Erythroblast (primary cell): ENCODE measurements at places on chromosomes 12 and 14.

DNA sequence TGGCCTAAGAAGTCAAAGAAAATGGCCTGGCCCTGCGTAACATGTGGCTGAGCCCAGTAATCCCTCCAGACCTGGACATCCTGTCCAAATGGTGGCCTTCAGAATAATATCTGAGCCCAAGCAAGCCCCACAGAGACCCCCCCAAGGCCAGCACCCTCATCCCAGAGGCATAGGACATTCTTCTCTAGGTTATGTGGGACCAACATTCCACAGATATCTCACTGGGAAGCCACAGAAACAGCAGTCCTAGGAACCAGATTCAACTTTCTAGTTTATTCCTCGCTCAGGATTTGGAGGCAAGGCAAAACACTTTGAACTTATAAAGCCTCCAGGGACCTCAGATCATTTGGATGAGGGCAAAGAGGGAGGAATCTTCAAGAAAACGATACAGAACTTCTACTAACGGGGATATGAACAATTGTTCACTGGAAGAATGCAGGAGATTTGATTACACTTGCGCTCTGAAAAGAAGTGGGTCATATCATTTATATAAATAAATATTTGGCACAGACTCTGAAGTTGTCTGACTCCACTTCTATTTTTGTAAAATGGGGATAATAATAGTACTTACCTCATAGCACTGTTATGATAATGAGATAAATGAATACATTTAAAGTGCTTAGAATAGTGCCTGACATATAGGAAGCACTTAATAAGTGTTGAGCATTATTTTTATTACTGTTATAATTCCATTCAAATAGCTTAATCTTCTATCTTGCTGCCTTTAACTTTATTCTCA lies 171.5 kb downstream of the NUAK1 start:
- DNase-seq, result no peak

GRCh38 chr12:39610436-39611025 lies 9.1 kb downstream of the ABCD2 start:
- no peak for DNase-seq

DNA sequence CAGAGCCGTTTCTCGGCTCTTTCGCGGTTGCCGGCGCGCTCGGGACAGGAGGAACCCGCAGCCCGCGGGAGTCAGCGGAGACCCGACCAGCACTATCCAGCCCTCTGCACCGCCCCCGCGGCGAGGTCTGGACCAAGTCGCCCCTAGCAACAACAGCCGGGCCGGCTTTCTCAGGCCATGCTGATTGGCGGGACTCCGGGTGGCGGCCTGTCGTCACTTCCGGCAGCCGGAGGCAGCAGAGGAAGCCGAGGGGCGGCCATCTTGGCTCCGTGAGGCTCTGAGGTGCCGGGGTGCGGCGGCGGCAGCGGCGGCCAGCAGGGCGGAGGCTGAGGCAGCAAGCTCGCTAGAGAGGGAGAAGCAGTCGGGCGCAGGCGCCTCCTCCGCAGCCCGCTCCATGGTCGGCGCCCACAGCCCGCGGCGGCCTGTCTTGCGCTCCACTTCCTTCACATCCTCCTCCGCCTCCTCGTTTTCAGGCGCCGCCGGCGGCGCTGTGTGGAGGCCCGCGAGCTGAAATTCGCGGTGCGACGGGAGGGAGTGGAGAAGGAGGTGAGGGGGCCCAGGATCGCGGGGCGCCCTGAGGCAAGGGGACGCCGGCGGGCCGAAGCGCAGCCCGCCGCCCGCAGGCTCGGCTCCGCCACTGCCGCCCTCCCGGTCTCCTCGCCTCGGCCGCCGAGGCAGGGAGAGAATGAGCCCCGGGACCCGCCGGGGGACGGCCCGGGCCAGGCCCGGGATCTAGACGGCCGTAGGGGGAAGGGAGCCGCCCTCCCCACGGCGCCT lies at the start of gene MARK3:
Gene MARK3 (plus strand): TSS at position 264 of the 777 bp plus-strand sequence. CDS start 615 bp downstream, outside the sequence.
- peak; percentile 99 for DNase-seq

GRCh38 chr12:121860257-121860656 lies 1.6 kb upstream of the HPD start:
- peak; percentile 58 for DNase-seq

DNA sequence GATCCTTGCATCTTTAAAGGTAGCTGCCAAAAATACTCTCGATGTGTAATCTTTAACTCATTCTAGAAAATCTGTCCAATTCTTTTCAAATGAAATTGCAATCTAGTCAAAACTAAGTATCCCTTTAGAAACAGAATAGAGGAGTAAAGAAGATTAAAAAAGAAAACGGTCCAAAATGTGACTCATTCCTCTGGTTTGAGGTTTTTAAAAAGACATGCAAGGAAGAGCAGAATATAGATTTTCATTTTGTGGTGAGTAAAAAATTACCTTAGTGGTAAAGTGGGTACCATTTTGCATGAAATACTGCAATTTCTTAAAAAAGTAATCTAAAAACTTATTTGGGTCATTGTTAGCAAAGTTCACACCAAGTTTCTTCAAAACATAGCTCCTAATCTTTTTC lies 108.4 kb downstream of the BRMS1L start:
- DNase-seq, result no peak

- DNase-seq, result peak; percentile 65
These were observed 29.1 kb downstream of the MTHFD1 start for GRCh38 chr14:64417055-64417770.

DNA sequence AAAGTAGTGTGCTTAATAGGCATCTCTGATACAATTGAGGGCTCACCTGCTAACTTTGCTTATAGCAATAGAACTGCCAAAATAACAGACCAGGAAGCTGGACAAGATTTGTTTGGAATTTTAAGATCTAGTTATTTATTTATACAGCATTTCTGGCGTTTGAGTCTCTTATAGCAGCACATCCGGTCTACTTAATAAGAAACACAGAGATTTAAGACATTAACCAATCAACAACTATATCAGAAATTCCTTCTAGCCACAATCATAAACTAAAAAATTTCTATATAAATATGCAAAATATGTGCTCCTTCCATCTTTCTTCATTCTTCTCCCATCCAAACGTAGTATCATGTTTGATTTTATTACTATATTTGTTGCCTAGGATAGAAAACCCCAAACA lies 2.6 kb downstream of the RTN1 start:
- DNase-seq, result no peak

GRCh38 chr12:110351119-110351518 lies 52.4 kb downstream of the ANAPC7 start:
- no peak for DNase-seq

DNA sequence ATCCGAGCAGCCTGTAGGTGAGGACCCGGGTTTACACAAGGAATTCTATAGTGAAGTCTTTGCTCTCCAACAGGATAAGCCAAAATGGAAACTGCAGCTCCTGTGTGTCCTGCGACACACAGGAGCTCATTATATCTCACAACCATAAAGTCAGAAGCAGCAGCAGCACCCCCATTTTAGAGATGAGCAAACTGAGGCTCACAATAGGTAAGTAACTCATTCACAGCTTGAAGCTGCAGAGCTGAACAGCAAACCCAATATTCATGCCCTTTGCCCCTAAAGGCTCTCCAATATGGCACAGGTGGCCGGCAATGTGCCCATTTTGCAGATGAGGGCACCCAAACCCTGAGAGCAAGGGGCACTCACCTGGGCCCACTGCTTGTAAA lies 4.6 kb downstream of the NCOR2 start:
- no peak for DNase-seq
